Iris pigment epithelial cell (primary cell): ENCODE measurements at places on chromosomes 5 and 9.

GRCh38 chr9:34158362-34158869, 20.4 kb upstream of the UBAP1 start:
- DNase-seq = peak; percentile 89

- peak; percentile 49 for DNase-seq
Observed at GRCh38 chr5:115360046-115360685, 63.7 kb upstream of the CCDC112 start.

- DNase-seq = no peak
Observed at GRCh38 chr9:73231203-73231602, 79.5 kb downstream of the ANXA1 start.

DNA sequence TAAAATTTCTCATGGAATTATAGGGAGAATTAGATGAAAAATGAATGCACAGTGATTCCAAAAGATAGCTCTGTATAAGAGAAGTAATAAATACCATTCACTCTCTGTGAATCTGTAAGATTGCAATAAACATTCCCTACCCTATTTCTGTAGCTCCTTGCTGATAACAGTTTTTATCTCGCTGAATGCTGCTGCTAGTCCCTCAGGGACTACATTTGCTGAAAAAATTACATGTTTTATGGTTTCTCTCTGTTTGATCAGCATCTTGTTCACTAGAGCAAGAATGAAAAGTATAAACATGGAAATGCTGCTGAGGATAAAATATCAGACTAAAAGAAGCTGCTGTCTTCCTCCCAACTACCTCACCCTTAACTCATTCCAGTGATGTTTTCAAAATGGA, 44.3 kb upstream of the TYRP1 start:
- no peak for DNase-seq
